Activated CD4-positive, alpha-beta memory T cell treated with anti-CD3 and anti-CD28 coated beads, Interleukin-2, amount 10 ng/mL, durations not matched to agents 7 days and 5 days (primary cell): ENCODE measurements at places on chromosomes 2 and 18. TPM values are rescaled to one million over a fixed set of nuclear protein-coding genes. Genes with fewer than 3 reads are reported as not detected.

Gene DYNAP
- total RNA-seq = not detected

Gene GULP1
- total RNA-seq = not detected

DNA sequence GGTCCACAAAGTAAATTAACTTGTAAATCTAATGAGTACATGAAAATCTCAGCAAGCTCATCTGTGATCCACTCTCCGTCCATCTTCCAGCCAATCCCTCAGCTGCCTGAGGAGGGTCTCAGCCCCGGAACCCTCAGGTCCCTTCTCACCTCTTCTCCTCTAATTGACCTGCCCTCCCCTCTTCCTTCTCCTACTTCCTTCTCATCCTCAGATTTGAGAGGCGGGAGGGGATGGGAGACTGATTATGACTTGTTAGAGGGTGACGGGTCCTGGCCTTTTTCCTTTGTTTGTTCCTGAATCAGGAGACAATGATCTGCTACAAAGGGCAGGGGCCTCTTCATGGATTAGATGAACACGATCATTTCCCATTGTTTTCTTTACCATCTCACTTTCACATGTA is 80.1 kb downstream of the CYBRD1 start:
- no peak overlapping the region for H3K4me3 ChIP-seq
- no peak overlapping the region for H3K27ac ChIP-seq
- DNase-seq = no peak
- peaks cover 19% of the 10 kb centered on the region for H3K27me3 ChIP-seq
- no peaks in the 10 kb centered on the region for H3K4me1 ChIP-seq

- no peaks in the 10 kb centered on the region for H3K4me1 ChIP-seq
- H3K27me3 ChIP-seq = no peaks in the 10 kb centered on the region
- no peak overlapping the region for H3K4me3 ChIP-seq
Observed at GRCh38 chr18:73479477-73479876, 611.7 kb upstream of the NETO1 start.

GRCh38 chr2:127118038-127118437 is 11.1 kb upstream of the BIN1 start:
- no peaks in the 10 kb centered on the region for H3K4me1 ChIP-seq
- peak; percentile 10 for DNase-seq
- no peak overlapping the region for H3K4me3 ChIP-seq
- H3K36me3 ChIP-seq = no peaks in the 10 kb centered on the region
- no peak overlapping the region for H3K27ac ChIP-seq
- peaks cover 7% of the 10 kb centered on the region for H3K27me3 ChIP-seq

- DNase-seq = no peak
- H3K4me3 ChIP-seq = no peak overlapping the region
- no peaks in the 10 kb centered on the region for H3K4me1 ChIP-seq
- peaks cover 20% of the 10 kb centered on the region for H3K27me3 ChIP-seq
- no peak overlapping the region for H3K27ac ChIP-seq
Observed at GRCh38 chr18:57811477-57812125, 8.5 kb upstream of the ATP8B1 start.

DNA sequence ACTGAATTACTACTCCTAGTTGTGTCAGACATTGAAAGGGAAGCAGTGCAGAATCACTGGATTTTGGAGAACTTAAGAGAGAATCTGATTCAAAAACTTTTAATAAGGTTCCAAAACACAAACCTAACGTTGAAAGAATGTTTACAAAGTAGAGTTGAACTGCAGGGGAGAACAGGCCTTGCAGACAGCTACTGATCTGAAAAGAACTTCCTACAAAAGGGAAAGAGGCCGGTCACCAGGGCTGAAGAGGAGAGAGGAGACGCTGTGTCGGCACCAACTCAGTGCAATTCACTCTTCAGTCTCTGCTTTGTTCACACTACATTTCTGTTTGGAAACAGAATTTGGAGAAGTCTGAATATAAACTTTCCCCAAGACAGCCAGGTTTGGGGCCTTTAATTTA is 124.0 kb downstream of the GAREM1 start:
- H3K27me3 ChIP-seq = no peaks in the 10 kb centered on the region
- no peak for DNase-seq
- H3K4me3 ChIP-seq = no peak overlapping the region
- no peak overlapping the region for H3K27ac ChIP-seq
- no peaks in the 10 kb centered on the region for H3K4me1 ChIP-seq
- no peaks in the 10 kb centered on the region for H3K36me3 ChIP-seq

GRCh38 chr2:45568935-45569334 is 42.1 kb downstream of the SRBD1 start:
- H3K27ac ChIP-seq = peak overlapping the region; percentile 24
- H3K4me3 ChIP-seq = no peak overlapping the region
- no peak for DNase-seq

- peaks cover 5% of the 10 kb centered on the region for H3K36me3 ChIP-seq
- no peak overlapping the region for H3K4me3 ChIP-seq
- DNase-seq = no peak
- no peak overlapping the region for H3K27ac ChIP-seq
Observed at GRCh38 chr2:157698430-157698829, 69.8 kb upstream of the ACVR1C start.
